Omental fat pad (tissue), 4 donors: ENCODE measurements at places on chromosomes 4 and X.

DNA sequence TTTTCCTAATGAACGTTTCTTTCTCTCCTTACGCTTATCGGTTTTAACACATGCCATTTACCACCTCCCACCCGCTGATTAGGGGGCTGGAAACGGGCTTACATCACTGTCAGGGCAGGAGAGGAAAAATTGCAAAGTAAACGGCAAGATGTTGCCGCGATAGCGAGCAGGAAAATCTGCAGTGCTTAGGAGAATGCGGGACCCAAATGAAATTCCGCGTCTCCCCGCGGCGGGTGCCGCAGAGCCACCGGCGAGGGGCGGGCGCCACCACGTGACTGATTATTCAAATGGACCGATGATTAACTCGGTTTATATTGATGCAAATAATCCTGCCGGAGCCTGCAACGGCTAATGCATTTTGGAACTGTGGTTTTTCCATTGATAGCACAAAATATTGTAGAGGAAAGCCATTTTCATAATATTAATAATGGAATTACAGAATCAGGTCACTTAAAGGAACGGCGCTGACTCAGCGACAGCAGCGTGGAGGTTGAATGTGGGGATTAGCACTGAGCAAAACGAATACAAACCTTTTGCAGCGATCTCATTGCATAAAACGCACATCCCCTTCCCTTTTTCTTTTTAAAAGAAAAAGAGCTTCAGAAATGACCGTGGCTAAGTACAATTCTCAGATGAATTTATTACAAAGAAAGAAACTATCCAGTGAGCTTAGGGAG lies 224.2 kb downstream of the STIM2 start:
- peak; percentile 28 for DNase-seq

DNA sequence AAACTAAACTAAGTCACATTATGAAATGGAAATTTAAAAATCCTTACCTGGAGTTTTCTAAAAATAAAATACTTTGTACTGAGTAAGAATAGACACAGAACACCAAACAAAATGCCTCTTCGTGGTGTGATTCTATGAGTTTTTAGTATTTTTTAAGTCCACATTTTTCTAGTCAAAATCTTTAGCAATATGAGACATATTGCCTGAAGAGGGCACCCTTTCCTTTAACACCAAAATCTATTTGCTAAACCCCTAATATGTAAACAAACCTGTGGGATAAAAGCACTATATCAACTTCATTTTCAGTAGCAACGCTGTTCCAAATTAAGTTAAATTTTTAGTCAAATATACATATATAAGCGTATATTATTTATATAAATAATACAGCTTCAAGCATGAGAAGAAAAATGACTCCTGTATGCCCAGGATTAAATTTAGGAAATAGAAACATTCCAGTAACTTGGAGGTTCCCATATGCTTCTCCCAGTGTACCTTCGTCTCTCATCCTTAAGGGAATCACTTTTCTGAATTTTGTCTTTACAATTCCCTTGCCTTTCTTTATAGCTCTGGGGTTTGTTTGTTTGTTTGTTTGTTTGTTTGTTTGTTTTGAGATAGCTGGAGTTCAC lies 23.0 kb upstream of the PGM2 start:
- no peak for DNase-seq

DNA sequence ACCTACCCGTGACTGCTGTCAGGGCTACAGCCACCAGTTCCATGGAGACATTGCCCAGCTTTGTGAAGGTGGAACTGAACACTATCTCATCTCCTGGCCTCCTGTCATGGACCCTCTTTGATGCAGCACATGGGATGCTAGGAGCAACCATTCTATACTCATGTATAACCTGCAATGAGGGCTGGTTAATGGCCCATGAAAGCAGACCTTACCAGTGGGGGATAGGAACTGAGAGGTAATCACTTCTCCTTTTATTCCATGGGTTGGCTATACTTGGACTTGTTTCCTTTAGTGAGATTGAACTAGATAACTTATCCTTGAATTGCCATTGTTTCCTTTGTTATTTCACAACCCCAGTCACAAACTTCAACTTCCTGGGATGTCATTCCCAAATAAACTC lies 310.6 kb downstream of the BMPR1B start:
- no peak for DNase-seq

DNA sequence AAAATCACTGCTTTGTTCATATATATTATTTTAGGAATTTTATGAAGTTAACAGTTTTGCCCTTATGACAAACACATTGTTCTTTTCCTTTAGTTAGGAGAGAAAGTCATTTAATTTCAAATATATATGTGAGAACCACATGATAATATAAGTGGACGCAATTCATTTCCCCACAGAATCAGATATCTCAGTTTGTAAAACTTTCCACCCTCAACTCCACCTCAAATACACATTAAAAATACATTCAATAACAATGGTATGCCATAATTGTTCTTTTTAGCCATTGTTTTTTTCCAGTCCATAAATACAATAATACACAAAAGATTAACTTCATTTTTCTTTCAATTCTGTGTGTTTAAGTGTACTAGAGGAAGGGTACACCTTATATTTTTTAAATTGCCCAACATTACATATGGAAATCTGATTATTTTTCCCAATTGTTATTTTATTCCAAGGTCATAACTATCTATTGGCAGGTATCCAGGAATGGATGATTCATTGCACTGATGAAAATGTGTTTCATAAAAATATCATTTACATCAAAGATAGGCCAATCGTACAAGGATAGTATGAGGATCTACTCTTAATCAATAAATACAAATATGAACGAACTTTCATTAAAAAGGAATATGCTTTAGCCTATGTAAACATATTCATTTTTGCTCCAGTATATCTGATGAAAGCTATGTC lies 125.0 kb downstream of the PPP3CA start:
- no peak for DNase-seq

DNA sequence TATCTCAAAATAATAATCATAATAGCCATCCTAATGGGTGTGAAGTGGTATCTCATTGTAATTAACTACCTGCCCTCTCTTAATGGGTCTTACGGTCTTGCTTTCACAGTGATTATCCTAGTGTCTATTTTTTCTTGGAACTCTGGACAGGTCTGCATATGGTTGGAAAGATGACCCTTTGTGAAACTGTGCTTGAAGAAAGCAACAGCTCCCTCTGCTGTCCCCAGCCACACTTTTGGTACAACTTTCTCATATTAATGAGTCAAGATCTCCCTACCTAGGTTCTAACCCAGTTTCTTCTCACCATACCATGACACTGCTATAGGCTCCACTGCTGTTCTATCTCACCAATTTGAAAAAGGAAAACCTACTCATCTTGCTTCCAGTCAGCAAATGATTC lies 2.4 kb downstream of the TFDP3 start:
- DNase-seq: no peak

GRCh38 chr4:143335979-143336780 lies 496 bp upstream of the GAB1 start:
- peak; percentile 44 for DNase-seq

GRCh38 chr4:172546782-172547181 lies 621.8 kb upstream of the GALNT7 start:
- DNase-seq: no peak

GRCh38 chr4:99447079-99447478 lies 11.9 kb upstream of the ADH7 start:
- DNase-seq: no peak

GRCh38 chr4:186725469-186726425 lies 2.1 kb upstream of the FAT1 start:
- DNase-seq: peak; percentile 53

GRCh38 chr4:94116842-94117241 lies 90.8 kb upstream of the SMARCAD1 start:
- DNase-seq: no peak
